ENCODE measurements at places on chromosomes 3 and 15.

GRCh38 chr3:135218304-135218703, 423.2 kb downstream of the EPHB1 start:
- no peak for DNase-seq

DNA sequence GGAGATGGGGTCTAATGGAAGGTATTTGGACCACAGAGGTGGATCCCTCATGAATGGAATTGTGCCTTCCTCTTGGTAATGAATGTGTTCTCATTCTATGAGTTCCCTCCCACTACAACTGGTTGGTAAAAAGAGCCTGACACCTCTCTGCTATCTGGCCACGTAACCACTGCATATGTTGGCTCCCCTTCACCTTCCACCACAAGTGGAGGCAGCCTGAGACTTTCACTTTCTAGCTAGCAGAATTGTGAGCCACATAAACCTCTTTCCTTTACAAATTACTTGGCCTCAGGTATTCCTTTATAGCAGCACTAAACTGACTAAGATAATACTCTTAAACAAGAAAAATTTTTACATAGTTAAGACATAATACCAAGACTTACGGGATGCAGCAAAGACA, 155.3 kb downstream of the NR1I2 start:
- DNase-seq = no peak

GRCh38 chr15:44308415-44308814, 19.9 kb downstream of the GOLM2 start:
- no peak for DNase-seq

- no peak for DNase-seq
Measured at GRCh38 chr3:25461946-25462345, 33.9 kb downstream of the RARB start.

- no peak for DNase-seq
Measured at GRCh38 chr3:177906578-177907229, 629.5 kb upstream of the KCNMB2 start.

DNA sequence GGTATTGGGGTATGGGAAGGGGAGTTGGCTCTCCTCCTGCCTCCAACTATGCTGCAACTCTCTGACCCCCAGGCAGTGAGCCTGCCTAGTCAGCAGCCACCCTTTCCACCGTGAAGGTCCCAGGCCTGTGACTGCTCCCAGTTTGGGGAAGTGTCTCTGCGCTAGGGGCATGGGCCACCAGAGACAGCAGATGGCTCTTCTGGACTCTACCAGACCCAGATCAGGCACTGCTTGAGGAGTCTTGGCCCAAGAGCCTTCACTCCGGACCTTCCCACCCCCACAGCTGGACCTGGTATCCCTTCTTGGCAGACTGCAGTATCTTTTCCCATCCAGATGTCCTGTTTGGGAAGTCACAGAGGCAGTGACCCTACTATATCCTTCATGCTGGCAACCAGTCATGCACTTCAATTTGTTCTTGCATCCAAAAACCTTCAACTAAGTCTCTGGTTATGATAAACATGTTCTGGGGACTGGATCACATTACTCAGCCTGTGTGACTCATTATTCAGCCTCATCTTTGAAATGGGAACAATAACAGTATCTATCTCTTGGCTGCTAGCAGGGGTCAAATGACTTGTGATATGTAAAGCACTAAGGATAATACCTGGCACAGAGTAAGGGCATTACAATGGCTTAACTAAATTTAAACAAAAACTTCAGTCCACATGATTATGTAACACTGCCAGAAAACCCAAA, 62.7 kb downstream of the POMGNT2 start:
- no peak for DNase-seq

DNA sequence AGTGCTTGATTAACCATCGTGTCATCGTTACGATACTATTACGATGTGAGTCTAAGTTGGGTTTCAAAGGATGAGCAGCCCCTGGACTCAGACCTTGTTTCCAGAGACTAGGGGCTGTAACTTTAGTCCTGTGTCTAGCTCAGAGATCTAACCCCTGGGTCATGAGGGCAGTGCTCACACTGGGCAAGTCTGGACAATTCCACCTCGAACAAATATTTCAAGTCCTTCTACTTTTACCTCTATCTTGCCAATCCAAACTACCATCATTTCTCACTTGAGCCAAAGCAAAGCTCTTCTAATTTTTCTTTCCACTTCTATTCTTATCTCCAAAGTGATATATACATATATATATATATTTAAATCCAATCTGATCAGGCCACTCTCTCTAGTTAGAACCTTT, 10.8 kb downstream of the ANAPC13 start:
- DNase-seq = no peak

- no peak for DNase-seq
Measured at GRCh38 chr15:99729920-99730319, 3.3 kb downstream of the LYSMD4 start.

- peak; percentile 52 for DNase-seq
Measured at GRCh38 chr3:149224736-149225594, 3.3 kb upstream of the CP start.

GRCh38 chr15:98147415-98147814, 186.9 kb downstream of the ARRDC4 start:
- DNase-seq = peak; percentile 49

- peak; percentile 26 for DNase-seq
Measured at GRCh38 chr3:127911421-127911931, 3.6 kb upstream of the KBTBD12 start.

GRCh38 chr15:67611370-67612369, 69.2 kb downstream of the MAP2K5 start:
- no peak for DNase-seq

DNA sequence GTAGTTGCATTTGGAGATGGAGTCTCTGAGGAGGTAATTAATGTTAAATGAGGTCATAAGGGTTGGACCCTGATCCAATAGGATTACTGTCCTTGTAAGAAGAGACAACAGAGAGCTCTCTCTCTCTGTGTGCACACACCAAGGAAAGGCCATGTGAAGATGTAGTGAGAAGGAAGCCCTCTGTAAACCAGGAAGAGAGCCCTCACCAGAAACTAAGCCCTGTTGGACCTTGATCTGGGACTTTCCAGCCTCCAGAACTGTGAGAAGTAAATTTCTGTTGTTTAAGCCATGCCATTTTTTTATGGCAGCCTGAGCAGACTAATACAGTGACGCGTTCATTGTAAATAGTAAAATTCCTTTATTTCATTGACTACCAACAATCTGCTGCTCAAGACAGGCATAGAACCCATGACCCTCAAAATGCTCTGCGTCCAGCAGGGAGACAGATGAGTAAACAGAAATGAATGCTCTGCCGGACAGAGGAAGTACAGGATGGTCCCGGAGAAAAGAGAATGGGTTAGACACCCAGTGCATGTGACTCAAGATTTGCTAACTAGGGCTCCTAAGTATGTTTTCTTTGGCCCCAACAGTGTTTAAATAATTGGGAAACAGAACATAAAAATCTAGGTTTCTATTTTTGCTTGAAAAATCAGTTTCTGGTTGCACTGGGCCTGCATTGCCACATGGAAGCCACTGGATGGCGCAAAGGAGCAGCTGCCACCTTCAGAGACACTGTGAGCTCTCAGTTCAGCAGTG, 37.9 kb upstream of the TNFAIP8L3 start:
- peak; percentile 48 for DNase-seq

- peak; percentile 85 for DNase-seq
Measured at GRCh38 chr3:14391033-14391432, 11.4 kb upstream of the SLC6A6 start.

- DNase-seq = no peak
Measured at GRCh38 chr15:56042031-56042430, 48.6 kb upstream of the NEDD4 start.

GRCh38 chr3:106589311-106589942, 720.6 kb upstream of the CBLB start:
- no peak for DNase-seq

GRCh38 chr3:79086514-79086913, 681.3 kb downstream of the ROBO1 start:
- DNase-seq = peak; percentile 41

- DNase-seq = peak; percentile 14
Measured at GRCh38 chr15:51861557-51862359, 32.3 kb downstream of the TMOD3 start.

- no peak for DNase-seq
Measured at GRCh38 chr3:149736175-149736952, 15.9 kb downstream of the COMMD2 start.

GRCh38 chr3:104044002-104044401, 1322.7 kb upstream of the ALCAM start:
- no peak for DNase-seq

DNA sequence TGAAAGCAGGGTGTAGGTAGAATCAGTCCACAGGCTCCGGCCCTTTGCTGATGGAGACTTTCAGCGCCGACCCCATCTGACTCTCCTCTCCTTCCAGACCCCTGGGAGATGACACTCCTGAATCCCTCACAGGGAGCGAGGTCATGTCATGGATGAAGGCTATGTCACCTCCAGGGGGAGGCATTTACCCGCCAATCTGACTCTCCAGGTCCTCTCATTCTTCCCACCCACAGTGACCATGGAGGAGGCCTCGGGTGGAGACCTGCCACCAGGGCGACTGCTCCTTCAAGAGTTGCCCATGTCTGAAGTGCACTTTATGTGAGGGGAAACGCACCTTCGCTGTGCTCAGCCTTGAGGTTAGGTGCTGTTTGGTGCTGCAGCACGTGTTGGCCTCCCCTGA, 112.7 kb downstream of the KLF13 start:
- peak; percentile 51 for DNase-seq

GRCh38 chr15:89490081-89490813, 6.1 kb downstream of the RHCG start:
- DNase-seq = no peak
